CD4-positive, alpha-beta T cell treated with Interleukin-1 beta for 1 hour (primary cell): ENCODE measurements at places on chromosomes 2 and 18.

DNA sequence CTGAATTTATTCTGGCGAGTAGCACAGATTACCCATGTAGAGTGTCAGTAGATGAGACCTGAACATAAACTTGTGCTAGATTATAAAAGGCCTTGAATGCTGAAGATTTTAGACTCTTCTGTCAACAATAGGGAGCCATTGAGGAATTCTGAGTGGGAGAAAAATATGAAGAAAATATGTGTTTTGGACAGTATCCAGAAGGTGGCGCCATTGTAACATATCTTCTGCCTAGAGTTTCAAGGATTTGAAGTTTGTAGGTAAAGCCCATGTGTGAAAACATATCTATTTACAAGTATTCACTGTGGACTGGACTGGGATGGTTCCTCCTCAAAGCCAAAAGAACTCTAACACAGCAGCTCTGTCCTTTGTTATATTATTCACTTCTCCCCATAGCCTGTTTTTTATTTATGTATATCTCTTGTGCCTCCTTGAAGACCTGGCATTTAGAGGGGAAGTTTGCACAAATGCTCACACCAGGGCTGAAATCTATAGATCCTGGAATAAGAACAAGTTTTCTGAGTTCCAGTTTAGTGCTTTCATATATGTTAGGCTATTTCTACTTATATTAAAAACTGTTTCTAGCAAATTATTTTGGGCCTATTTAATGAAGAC is 124.9 kb downstream of the RDH14 start:
- DNase-seq, result no peak

GRCh38 chr2:164151522-164151921 is 415.7 kb upstream of the FIGN start:
- no peak for DNase-seq

- DNase-seq, result no peak
These were observed 171.4 kb upstream of the ALPP start for GRCh38 chr2:232207174-232207573.

DNA sequence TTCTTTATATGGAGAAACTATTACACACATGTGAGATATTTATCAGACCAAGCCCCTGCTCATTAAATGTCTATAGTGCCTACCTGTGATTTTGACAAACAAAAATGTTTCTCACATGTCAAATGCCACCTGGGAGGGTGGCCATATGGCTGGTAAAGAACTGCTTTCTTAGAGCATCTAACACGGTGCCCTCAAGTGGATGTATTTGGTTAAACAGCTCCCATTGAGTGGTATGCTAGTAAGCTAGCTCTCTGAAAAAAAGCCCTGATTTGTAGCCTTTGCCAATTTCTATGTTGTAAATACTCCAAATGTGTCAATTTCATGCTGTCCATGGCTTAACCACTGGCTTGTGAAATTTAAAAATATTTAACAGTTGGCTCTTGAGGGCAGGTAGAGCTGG is 94.6 kb downstream of the PMAIP1 start:
- no peak for DNase-seq

DNA sequence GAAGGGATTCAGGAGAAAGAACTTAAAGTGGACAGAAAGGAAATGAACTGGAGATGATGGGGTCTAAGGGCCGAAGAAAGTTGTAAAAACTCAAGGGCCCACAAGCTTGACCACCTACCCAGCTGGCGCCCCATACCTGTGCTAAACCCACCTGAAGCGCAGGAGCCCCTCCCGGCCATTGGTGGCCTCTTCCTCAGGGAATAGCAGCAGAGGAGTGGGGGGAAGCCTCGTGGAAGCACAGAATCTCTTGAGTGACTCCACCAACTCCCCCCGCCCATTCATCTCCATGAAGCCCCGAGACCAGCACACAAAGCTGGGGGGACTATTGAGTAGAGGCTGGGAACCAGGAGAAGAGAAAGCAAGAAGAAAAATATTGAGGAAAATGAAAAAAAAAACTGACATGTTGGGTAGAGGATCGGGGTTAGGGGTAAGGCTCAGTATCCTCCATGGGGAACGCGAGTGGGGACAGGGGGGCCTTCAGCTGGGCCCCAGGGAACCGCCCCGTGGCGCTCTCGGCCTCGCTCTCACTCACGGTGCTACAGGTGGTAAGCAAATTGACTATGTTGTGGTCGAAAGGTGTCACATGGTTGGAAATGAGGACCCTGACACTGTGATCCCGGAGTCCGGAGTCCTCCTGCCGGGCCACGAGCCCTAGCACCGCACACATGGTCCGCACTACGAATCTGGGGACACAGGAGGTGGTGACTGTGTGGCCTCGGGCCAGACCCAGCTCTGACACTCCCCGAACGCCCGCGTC is 728 bp downstream of the AUP1 start:
- peak; percentile 13 for DNase-seq

DNA sequence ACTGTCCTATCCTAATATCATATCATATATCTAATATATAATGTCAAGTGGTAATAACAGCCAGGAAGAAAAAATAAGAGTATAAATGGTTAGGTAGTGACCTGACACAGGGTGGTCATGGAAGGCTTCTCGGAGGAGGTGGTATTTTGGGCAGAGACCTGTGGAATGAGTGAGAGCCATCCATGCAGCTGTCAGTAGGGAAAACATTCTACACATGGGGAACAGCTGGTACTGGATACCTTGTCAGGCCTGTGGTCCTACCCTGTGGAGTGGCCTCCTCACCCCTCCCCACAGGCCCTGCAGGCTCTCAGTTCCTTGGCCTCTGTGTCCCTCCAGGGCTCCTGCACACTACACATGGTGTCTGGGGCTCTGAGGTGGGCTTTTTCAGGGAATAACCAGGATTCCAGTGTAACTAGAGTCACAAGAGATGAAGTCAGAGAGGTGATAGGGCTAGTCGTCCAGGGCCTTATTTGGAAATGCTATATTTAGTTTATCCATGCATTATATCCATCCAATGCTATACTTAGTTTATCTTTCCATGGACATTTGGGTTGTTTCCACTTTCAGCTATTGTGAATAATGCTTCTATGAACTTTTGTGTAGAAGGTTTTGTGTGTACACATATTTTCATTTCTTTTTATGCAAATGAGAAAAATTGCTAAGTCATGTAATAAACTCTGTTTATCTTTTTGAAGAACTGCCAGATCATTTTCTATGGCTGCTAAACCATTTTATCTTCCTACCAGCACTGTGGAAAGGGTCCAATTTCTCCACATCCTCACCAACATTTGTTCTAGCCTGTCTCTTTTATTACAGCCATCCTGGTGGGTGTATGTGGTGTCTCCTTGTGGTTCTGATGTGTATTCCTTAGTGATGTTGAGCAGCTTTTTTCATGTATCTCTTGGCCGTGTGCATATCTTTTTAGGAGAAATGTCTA is 75.6 kb downstream of the TPGS2 start:
- no peak for DNase-seq

DNA sequence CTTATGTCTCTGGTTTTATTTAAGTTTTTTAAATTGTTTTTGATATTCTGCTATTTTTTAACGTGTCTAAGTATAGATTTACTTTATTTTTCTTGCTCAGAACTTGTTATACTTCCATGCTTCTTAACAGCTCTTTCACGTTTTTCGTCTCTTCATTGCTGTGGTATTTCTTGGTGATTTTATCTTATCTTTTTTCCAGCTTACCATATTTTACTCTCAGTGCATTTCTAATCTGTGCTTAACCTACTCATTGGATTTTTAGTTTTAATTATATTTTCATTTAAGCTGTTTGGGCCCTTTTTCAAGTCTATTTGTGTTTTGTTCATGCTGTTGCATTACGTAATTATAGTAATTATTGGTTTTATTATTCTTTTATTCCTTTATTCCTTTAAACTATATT is 11.1 kb downstream of the SLC9A2 start:
- DNase-seq, result no peak

GRCh38 chr2:85400541-85401463 is 9.4 kb downstream of the CAPG start:
- DNase-seq, result no peak

GRCh38 chr18:37457753-37458152 is 107.8 kb downstream of the CELF4 start:
- no peak for DNase-seq

GRCh38 chr2:145366341-145366740 is 846.4 kb upstream of the ZEB2 start:
- no peak for DNase-seq

DNA sequence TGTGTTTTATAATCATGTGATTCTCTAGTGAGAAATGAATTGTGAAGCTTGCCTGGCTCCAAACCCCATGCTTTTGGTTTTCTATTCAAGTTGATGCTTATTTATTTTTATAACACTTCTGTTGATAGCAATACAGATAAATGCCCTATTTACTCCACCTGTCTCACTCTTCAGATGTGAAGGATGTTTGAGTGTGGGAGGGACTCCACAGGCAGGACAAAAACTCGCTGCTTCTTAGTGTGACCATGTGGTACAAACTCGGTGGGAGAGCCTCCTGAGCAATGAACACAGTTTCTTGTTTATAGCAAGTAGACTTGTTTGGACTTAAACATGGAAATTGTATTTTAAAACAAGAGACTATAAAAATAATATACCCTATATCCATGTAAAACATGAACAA is 219.7 kb downstream of the GULP1 start:
- no peak for DNase-seq

GRCh38 chr2:119333360-119333759 is 33.3 kb downstream of the C2orf76 start:
- no peak for DNase-seq
